ENCODE measurements at places on chromosomes 16 and 17.

DNA sequence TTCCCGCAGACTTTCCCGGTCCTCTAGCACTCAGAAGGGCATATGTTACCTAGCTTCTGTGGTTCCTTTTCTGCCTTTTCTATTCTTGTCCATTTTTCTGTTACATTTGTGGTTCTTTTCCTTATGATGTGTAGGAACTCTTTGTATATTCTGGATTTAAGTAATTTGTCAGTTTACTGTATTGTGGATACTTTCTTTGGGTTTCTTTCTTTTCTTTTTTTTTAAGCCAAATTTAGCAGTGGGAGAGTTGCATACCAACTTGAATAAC, 657 bp downstream of the ALDH3A2 start:
- no peak for DNase-seq

DNA sequence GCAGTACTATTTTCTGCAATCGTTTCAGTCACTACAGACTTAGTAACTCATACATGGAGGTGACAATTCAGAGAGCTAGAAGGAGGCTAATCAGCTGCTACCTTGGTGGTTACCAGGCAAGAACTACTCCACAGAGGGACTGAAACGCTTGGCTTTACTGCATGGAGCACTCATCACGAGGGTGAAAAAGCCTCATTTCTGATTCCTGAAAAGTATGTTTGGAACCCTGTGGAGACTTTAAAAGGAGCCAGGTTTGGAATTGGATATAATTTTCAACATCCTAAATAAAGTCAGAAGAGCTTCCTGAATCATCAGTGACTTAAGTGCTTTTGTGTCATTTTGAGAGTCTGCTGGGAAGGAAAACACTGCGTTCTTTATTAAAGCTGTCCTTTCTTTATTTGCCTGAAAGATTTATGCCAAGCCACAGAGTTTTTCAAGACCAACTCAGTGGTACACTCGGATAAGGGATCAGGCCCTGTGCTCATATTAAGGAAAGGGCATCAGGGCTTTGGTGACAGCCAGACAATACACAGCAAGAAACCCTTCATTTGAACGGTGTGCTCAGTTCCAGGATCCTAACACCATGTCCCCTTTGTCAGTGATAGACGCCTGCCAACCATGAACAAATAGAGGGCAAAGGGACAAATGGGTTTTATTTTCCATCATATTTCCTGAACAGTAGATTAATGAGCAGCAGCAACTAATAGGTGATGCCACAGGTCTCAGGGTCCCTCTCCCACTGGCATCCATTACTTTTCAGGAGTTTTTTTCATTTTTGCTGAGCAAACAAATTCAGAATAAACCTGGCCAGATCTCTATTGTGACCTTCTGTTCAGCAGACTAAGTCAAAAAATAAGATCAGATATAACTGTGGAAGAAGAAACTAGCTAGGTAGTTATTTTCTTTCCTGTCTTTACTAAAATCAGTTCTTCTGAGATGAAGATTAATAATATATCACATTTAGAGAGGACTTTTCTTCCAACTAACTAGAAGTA, 80.5 kb upstream of the CLEC18B start:
- no peak for DNase-seq

GRCh38 chr17:80453126-80453997, 23.0 kb downstream of the NPTX1 start:
- no peak for DNase-seq

GRCh38 chr16:71489122-71489521, at the start of gene ZNF19:
Gene ZNF19 (minus strand): TSS chr16:71489324. CDS start chr16:71482114, 7,210 bp downstream.
- no peak for DNase-seq

- no peak for DNase-seq
These were observed 13.3 kb upstream of the CD300LD start for GRCh38 chr17:74605361-74605760.

- no peak for DNase-seq
These were observed 30.9 kb upstream of the CDC42EP4 start for GRCh38 chr17:73342541-73343167.

Data from activated CD4-positive, alpha-beta T cell treated with anti-CD3 and anti-CD28 coated beads for 48 hours (primary cell).